ENCODE measurements at places on chromosomes 3 and 15.

DNA sequence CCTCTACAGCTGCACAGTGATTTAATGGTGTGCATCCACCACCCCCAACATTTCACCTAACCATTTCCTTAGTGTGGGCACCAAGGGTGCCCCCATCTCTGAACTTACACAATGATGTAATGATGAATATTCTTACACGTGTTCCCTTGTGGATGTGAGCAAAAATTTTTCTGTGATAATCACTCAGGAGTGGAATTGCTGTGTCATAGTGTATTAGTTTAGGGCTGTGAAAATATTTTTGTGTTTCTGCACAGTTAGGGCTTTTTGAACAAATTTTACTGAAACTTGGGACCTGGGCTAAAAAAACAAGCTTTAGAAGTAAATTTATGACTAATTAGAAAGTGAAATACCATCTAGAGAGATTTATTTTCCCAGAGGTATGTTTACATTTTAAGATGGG lies 134.5 kb upstream of the CCNL1 start:
- DNase-seq, result no peak

DNA sequence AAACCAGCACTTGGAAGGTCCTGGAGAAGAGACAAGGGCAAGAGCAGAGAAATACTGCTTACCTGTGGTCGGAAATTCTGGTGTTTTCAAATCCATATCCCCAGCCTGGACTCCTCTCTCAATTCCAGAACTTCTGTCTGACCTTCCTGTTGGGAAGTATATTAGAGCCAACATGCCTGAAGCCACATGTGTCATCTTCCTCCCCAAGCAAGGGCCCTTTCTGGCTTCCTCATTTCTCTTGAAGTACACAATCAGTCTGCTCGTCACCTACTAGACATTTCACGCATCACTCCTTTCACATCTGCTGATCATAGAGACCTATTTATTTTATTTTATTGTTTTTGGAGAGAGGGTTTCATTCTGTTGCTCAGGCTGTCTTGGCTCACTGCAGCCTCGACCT lies 8.4 kb downstream of the PARP14 start:
- no peak for DNase-seq

DNA sequence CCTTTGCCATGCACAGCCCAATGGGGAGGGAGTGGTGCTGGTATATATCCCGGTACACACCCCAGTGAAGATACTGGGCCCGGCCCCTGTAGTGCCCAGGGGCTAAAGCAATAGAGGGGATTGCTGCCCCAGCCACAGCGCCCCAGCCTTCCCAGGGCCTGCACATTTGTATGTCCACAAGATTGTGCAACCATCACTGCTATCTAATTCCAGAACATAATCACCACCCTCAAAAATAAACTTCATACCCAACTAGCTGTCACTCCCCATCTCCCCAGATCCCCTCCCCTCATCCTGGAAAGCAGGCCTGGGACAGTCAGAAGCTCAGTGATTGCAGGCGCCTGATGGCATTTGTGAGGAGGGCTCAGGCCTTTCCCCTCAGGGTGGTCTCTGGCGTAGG lies 13.5 kb downstream of the GNAI2 start:
- DNase-seq, result no peak

DNA sequence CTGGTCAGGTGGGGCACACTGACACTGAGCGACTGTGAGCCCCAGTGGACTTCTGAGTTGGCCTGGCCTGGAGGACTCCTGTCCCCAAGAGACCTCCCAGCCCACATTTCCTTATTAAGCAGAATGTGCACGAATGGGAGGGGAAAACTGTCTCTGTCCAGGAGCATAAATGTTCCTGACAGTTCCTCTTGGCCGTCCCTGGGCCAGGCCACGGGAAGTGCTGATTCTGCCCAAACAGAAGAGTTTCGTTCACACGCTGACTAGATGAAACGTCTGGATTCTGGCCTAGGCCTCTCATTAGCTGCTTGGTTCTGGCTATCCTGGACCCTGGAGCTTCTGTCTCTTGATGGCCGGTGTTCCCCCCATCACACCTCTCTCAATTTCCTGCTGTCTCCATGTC lies 29.5 kb upstream of the APEH start:
- no peak for DNase-seq

DNA sequence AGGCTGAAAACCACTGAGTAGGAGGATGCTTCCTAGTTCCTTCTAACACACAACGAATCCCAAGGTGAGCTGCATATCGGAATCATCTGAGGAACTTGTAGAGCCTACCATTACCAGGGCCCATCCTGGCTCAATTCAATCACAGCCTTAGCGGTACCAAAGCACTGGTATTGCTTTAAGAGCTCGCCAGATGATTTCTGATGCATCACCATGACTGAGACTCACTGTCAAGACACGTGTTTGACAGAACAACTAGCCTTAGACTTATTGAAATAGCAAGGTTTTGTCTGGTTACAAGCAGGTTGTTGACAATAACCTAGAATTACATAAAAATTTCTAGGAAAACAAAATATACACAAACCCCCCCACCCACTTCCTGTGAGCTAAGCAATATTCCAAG lies 68.5 kb downstream of the CBLB start:
- DNase-seq, result no peak

DNA sequence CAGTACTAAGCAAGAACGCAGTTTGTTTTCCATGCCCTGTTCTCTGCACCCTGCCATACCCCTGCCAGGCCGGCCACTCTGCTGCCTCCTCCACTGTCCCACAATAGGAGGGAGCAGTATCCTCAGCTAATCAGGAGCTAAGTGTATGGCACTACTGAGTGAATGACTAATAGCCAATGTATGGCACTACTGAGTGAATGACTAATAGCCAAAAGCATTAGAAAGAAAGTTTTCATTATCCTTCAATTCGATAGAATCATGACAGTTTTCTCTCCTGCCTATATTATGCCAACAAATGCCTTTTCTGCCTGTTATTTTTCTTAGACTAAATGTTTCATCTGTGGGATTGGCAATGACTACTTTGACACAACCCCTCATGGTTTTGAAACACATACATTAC lies 107.5 kb upstream of the CHRM5 start:
- no peak for DNase-seq

DNA sequence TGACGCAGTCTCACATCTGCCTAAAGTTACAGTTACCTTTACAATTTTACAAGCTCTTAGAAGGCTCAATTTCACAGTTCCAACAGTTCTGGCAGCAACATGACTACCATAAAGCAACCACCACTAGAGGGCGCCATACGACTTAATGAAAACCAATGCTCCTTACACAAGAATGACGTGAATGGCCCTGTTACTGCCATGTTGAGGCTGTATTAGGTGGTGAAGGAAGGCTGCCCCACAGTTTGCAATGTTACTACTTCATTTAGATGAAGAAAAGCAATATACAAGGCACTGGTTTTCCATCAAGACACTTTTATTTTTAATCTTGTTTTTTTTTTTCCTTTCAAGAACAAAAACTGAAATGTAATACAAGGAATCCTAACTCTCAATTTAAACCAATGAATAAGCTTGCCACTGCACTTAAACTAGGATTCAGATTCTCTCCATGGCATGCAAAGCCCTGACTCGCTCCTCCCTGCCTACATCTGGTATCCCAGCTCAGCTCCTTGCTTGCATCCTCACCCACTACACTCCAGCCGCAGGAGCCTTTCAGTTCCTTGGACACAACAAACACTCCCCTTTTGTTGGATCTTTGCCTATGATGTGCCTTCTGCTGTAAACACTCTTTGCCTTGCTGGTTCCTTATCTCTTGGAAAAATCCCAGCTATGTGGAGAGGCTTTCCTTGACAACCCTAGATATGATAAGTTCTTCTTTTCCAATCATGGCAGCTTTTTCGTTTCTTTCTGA lies 270.7 kb downstream of the GBE1 start:
- peak; percentile 46 for DNase-seq

DNA sequence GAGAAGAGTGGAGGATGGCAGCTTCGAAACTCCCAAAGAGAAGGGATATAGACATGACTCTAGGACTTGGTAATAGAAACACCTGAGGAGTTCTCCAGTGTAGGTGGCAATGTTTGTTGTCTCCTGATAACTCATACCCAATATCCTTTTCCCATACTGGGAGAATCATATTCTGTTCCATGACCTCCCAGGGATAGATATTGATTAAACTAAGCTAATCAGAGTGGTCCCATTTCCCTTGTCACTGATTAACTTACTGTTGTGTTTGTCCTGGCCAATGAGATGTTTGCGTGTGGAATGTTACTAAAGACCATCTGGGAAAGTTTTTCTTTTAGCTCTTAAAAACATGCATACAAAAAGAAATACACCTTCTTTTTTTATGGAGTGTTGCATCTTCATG lies 85.6 kb downstream of the RPL22L1 start:
- DNase-seq, result no peak

DNA sequence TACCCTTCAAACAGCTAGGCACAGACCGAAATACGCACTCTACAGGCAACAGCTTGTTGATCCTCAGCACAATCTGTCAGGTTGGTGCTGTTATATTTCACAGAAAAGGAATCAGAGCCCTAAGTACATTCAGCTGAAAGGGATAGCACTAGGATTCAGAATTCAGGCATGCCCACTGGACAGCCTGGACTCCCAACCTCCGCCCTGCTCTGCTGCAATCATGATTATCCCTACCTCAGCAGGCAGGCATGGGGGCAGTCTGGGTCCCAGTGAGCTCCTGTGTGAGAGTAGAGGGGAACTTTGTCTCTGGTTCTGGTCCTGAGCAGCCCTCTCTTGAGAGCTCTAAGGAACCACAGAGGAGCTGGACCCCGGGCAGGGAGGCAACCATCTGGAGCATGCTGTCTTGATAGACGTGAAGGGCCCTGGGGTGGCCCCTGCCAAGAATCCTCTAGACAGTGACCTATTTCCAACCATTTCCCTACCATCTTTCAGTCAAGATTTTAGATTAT lies 23.4 kb upstream of the NOX5 start:
- no peak for DNase-seq

DNA sequence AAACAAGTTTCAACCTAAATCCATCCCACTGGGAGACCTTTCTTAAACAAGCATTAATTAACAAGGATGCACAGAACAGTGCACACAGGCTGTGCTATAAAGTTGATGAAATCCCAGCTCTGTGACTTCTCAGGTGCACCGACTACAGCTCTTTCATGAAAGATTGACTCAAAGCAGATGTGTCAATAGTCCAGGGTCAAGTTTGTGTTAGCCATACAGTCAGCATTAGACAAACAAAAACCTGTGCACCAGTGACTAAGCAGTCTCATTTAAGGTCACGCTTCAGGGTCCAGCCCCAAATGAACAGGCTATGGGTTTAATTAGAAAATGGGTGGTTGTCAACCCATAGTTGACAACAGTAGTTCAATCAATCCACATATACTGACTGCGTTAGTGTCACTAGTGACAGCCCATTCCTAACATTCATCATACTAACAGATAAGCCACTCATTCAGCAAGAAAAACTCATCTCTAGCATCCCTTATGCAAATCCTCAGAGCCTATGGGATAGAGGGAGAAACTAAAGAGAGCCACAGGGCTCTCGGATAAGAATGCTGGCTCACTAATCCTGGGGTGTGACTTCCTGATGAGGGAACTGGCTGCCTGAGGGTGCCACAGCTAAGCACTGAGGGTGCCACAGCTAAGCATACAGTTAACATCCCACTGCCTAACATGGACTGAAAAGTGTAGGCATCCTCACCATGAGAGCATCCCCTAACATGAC lies 84.1 kb downstream of the WNT5A start:
- no peak for DNase-seq

DNA sequence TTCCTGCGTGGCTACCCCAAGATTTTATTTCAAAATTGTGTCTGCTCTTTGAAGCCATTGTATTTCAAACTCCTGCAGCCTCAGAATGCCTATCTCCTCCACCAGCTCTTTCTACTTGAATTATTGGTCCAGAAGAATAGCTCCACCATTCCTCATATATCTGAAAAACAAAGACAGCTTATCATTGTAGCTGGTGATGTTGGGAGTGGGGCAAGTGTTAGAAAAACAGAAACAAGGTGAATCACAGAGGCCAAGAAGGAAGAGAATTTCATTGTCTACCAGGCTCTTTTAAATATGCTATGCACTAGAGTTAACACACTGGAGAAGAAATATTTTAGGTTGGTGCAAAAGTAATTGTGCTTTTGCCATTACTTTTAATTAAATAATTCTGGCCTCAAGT lies 307.9 kb upstream of the ROPN1 start:
- no peak for DNase-seq

DNA sequence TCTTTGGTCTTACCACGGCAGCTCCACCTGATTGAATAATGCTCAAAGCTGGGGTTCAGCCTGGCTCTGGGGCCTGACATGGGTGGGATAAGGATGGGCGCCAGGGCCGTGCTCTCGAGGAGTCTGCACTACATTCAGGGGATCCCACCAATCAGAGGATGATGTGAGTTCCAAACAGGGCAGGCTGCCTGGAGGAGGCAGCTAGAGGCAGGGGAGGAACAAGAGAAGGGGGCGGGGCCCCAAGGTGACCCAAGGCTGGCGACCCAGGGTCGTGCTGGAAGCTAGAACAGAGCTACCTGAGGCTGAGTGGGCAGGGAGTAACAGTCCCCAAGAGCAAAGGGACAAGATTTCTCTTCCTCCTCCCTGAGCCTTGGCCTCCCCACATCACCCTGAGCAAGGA lies 56.1 kb downstream of the PCSK6 start:
- DNase-seq, result no peak

DNA sequence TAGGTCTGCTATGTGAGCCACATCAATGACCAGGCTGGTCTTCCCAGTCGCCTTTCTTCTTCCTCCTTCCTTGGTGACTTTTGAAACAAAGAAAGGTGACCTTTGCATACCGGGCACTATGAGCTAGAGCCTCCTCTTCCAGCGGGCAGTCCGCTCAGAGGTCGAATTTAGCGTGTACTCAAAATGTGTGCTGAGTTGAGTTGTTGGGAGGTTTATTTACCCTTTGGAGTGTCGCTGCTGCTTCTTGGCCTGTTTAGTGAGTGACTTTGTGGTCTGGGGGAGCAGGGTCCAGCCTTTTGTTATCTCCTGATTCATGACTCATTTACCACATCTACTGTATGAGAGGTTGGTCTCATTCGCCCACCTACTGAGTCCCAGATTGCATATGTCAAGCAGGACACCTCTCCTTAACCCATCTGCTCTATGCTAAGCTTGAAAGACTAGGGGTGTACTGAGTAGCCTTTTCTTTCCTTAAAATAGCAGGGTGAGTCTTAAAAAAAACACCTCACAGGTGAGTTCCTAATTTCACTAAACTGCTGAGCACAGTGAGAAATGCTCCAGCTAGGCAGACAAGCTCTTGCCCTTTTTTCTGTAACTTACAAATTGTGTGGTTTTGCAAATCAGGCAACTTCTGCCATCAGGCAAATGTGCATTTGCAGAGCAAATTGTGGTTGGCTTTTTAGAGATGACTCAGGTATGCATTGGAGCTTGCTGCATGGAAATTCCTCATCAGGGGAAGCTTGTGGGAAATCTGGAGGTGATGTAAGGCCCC lies 3.2 kb upstream of the SIAH2 start:
- no peak for DNase-seq

- no peak for DNase-seq
Measured at GRCh38 chr3:56291953-56292352, 176.3 kb downstream of the ERC2 start.

DNA sequence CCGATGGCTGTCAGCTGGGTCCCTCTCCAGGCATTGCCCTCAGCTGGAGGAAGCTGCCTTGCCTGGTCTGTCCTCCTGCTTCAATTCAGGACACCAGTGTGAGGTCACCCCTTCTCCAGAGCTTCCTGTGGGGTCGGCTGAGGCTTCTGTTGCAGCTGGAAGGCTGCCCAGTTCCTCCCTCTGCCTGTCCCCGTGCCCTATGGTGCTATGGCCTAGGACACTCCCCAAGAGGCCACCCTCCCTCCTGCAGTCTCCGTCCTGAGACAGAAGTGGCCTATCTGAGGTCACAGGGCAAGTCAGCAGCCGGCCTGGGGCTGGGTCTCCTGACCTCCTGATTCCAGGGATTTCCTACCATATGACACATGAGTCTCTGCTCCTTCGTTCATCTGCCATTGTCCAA lies 57.9 kb downstream of the RASGRF1 start:
- DNase-seq, result no peak

Data from activated T-cell treated with anti-CD3 and anti-CD28 coated beads for 48 hours (primary cell).